ENCODE measurements at places on chromosomes 3 and 15.
A peak's percentile ranks its signal among the peaks of the same experiment; 100 is the strongest.

- no peak for DNase-seq
Measured at GRCh38 chr3:150740733-150741496, 22.1 kb downstream of the SIAH2 start.

DNA sequence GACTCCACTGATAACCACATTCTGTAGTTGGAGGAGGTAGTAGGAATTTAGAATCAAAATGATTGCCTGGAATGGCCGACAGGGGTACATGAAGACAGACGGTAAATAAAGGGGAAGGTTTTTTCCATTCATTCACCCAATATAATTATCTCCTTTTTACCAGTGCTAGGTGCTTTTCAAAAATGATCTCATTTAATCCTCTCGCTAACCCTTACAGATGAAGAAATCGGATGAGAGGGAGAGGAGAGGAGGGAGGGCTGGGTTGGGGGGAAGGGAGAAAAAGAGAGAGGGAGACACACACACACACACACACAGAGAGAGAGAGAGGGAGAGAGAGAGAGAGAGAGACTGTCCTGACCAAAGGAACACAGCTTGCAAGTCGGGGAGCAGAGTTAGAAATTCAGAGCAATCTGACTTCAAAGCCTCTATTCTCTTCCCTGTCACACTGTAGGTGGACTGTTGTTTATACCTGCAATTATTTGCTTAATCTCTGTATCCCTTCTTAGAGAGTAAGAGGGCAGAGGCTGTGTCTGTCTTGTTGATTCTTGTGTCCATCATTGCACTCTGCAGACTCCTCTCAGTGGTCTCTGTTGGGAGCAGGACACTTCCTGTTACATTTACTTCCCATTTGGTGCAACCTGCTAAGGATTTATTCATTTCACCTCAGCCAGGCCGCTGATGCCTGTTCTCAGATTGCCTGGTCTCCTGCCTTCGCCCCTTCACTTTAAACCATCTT is 18.7 kb upstream of the PAQR9 start:
- no peak for DNase-seq

- peak; percentile 27 for DNase-seq
Measured at GRCh38 chr3:105837143-105837740, 31.6 kb downstream of the CBLB start.

- no peak for DNase-seq
Measured at GRCh38 chr3:87949879-87950208, 109.0 kb downstream of the CGGBP1 start.

DNA sequence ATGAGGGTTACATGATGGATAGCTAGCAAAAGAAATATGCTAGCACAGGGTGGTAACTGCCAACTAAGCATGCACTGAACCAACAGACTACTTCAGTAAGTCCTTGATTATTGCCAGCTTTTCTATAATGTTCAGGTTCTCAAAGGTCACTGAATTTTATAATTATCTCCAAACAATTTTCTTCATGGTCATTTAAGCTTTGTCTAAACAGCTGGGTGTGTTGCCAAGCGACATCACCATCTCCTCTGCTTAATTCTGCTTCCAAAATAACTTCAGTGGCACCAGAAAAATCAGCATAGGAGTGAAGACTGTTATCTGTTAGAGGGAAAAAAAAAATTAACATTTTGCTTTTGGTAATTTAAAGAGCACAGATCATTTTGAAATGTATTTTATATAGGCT is 54.6 kb upstream of the TOP2B start:
- no peak for DNase-seq

GRCh38 chr3:113274425-113275257 is 63.3 kb downstream of the BOC start:
- no peak for DNase-seq
